ENCODE measurements at places on chromosomes 16 and 17.

DNA sequence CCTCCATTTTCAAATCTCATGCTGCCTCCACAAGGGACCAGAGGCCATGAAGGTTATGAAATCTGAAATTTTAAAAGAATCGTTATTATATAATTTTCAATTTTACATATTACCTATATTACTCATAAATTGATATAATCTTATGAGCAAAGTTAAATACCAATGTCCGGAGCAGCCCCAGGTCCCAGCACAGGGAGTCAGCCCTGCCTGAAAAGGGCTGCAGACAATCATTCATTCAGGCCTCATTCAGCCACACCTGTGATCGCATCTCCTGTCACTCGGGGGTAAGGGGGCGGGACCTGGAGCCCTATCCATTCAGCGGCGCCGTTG, 172.5 kb downstream of the AHSP start:
- no peak for DNase-seq

DNA sequence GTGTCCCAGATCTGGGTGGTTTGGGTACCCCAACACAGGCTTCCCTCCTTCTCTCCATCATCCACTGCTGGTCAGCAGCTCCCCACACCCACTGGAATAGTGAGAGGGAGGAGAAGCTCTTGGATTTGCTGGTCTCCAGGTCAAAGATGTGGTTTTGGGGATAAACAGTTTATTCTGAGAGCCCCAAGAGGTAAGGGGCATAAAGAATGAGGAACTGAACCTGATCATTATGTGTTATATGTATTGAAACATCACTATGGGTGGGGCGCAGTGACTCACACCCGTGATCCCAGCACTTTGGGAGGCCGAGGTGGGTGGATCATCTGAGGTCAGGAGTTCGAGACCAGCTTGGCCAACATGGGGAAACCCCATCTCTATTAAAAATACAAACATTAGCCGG, 3.9 kb downstream of the DPEP2 start:
- DNase-seq, result peak; percentile 17

DNA sequence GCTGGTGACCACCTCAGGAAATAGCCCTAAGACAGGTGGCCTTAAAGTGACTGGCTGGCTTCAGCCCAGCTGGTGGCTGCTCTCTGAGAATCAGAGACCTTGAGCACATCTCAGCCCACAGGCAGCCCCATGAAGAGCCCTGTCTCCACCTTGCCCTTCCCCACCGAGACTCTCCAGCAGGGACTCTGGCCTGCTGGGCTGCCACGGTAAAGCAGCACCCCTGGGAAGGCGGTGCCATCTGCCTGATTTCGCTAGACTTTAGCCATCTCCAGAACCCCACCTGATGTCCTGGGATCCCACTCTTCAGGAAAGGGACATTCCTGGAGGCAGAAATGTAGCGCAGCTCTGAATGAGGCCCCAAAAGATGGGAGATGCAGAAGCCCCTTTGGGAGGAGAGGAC, 45.2 kb upstream of the LGALS9 start:
- DNase-seq, result no peak

DNA sequence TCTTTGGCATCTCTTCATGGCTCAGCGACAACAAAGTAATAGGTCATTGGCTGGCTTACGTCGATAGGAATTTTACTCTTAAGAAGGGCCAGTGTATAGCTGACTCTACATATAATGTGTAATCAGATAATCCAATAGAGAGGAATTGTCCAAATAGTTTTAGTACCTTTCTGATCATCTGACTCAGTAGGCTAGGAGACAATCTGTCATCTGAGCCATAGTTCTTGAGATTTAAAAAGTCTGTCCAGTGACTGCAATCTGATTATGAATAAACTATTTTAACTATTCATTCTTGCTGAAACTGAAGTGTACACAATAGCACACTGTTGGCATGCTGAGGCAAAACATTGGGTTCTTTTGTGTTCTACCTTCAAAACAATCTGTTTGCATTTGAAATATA, 21.4 kb upstream of the NOL11 start:
- DNase-seq, result no peak

GRCh38 chr17:74274060-74274708, at the start of gene DNAI2:
Gene DNAI2, plus strand, starts transcription at chr17:74274234. Its CDS starts 7,584 bp downstream, at chr17:74281818.
- no peak for DNase-seq

DNA sequence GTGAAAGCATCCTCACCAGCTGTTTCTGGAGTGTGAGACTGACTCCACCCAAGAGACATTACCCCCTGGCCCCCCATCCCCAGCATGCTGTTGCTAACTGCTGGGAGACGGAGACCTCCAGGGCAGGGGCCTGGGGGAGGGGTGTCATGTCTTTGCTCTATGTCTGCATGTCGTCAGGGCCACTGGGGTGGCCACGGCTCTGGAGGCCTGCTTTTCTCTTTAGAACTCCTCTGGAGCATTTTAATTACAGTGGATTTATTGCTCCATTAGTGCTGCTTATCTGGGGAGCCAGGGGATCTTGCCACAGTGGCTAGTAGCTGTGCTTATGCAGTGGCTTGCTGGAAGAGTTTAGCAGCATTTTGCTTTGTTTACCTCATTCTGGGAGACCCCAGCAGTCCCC, 32.3 kb downstream of the CLEC16A start:
- DNase-seq, result no peak

GRCh38 chr16:23996258-23996955, 160.6 kb downstream of the PRKCB start:
- DNase-seq, result no peak

Measured in fibroblast of mammary gland (primary cell).